Caco-2 (cell line): ENCODE measurements at places on chromosomes 12 and 14.

DNA sequence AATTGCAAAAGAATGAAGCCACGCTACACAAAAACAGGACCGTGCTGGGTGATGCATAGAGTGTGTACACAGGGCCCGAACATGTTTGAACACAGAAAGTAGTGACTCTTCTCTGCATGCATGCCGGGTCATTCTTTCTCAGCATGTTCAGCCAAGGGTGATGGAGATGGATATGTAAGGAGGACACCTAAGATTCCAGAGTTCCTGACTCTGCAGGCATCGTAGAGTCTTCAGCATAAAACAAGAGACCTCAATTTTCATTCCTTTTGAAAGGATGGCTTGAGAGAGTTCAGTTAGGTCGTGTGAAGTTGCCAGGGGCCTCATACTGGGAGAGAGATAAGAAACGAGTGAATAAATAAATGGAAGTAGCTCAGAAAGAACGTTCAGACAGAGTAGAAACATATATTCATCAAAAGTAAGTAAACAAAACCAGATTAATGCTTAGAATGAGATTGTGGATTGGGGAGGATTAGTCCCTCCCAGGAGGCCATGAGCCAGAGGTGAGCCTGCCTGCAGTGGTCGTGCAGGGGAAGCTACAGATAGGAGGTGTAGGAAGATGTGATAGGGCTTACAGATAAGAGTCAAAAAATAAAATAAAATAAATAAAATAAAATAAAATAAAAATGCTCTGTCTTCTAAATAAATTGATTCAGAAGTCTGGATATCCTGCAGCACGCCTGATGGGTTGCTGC is 27.6 kb upstream of the SEL1L start:
- no peak for DNase-seq
- no peaks in the 10 kb centered on the region for H3K36me3 ChIP-seq
- no peaks in the 10 kb centered on the region for H3K27me3 ChIP-seq
- H3K4me1 ChIP-seq, result no peaks in the 10 kb centered on the region

GRCh38 chr12:58576081-58576480 is 344.2 kb downstream of the LRIG3 start:
- no peaks in the 10 kb centered on the region for H3K27me3 ChIP-seq
- no peak overlapping the region for H3K4me3 ChIP-seq
- no peaks in the 10 kb centered on the region for H3K4me1 ChIP-seq

DNA sequence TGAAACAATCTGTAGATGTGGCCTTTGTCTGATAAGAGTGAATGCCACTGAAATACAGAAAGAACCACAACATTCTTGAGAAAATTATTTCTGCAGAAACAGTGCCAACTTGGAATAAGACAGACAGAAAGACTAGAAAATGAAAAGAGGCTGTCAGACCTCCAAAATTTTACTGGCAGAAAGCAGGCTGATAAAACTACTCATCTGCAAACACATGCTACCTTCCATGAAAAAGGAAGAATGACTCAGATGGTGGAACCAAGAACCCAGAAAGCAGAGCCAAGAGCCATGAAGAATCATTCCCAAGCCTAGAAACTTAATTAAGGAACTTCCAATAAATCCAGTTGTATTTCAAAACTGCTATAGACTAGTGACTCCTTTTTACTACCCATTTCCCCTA is 31.9 kb upstream of the OSBPL8 start:
- no peaks in the 10 kb centered on the region for H3K4me1 ChIP-seq
- H3K27ac ChIP-seq, result no peak overlapping the region
- no peaks in the 10 kb centered on the region for H3K36me3 ChIP-seq
- no peaks in the 10 kb centered on the region for H3K27me3 ChIP-seq
- DNase-seq, result no peak

DNA sequence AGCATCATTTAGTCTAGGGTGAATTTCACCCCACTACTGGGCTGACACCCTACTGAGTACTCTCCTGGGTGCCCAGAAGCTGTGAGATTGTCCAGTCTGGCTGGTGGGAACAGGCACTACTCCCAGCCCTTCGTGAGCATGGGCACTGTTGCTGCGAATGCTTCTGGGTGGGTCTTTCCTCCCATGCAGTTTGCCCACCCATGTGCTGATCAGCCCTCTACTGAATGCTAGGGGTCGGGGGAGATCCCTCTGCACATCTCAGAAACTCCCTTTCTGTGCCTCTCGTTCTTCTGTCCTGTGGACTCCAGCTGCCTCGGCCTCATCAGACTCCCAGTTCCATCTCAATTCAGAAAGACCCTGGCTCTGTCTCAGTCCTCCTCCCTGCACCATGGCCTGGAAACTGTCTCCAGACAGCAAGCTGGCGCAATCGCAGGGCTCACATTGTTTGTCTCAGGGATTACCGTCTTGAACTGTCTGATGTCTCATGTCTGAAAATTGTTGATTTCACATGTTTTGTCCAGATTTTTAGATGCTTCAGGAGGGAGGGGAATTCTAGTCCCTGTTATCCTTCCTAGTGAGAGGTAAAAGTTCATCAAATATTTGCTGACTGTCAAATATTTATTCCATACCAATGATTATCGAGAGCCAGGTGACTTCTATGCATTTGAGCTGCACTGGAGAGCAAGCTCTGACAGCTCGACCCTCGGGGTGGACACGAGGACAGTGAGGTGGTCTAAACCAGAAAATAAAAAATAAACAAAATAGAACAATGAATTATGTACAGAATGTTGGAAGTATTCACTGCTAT is 316.6 kb upstream of the RTL1 start:
- no peaks in the 10 kb centered on the region for H3K36me3 ChIP-seq
- no peak for DNase-seq
- H3K27ac ChIP-seq, result no peak overlapping the region
- H3K27me3 ChIP-seq, result no peaks in the 10 kb centered on the region
- peaks cover 11% of the 10 kb centered on the region for H3K4me1 ChIP-seq
- H3K4me3 ChIP-seq, result no peak overlapping the region

GRCh38 chr12:71752891-71753290 is 1.8 kb upstream of the RAB21 start:
- H3K4me1 ChIP-seq, result peaks cover 8% of the 10 kb centered on the region; the same call in 1 of the 2 replicates
- H3K27me3 ChIP-seq, result no peaks in the 10 kb centered on the region

- no peak overlapping the region for H3K4me3 ChIP-seq
- H3K27ac ChIP-seq, result no peak overlapping the region
- no peaks in the 10 kb centered on the region for H3K36me3 ChIP-seq
- DNase-seq, result no peak
- no peaks in the 10 kb centered on the region for H3K27me3 ChIP-seq
- peaks cover 6% of the 10 kb centered on the region; the same call in 1 of the 2 replicates for H3K4me1 ChIP-seq
These were observed 5.4 kb upstream of the RIC8B start for GRCh38 chr12:106769078-106769477.

- no peaks in the 10 kb centered on the region; the same call in 1 of the 2 replicates for H3K27me3 ChIP-seq
- no peaks in the 10 kb centered on the region for H3K4me1 ChIP-seq
- H3K4me3 ChIP-seq, result no peak overlapping the region
- DNase-seq, result no peak
- no peaks in the 10 kb centered on the region for H3K36me3 ChIP-seq
These were observed 12.9 kb upstream of the DCD start for GRCh38 chr12:54661048-54661447.

- H3K4me3 ChIP-seq, result no peak overlapping the region
- DNase-seq, result no peak
- no peaks in the 10 kb centered on the region for H3K27me3 ChIP-seq
- no peaks in the 10 kb centered on the region for H3K36me3 ChIP-seq
- H3K4me1 ChIP-seq, result no peaks in the 10 kb centered on the region
These were observed 86.8 kb downstream of the SOX5 start for GRCh38 chr12:23862701-23863100.

GRCh38 chr14:65403231-65403630 is 9.3 kb upstream of the FUT8 start:
- no peak overlapping the region for H3K4me3 ChIP-seq
- no peaks in the 10 kb centered on the region for H3K4me1 ChIP-seq
- no peaks in the 10 kb centered on the region for H3K27me3 ChIP-seq
- DNase-seq, result no peak
